LHCN-M2 (cell line): ENCODE measurements at places on chromosomes 11 and 22. TPM values are rescaled to one million over a fixed set of nuclear protein-coding genes. Genes with fewer than 3 reads are reported as not detected.

DNA sequence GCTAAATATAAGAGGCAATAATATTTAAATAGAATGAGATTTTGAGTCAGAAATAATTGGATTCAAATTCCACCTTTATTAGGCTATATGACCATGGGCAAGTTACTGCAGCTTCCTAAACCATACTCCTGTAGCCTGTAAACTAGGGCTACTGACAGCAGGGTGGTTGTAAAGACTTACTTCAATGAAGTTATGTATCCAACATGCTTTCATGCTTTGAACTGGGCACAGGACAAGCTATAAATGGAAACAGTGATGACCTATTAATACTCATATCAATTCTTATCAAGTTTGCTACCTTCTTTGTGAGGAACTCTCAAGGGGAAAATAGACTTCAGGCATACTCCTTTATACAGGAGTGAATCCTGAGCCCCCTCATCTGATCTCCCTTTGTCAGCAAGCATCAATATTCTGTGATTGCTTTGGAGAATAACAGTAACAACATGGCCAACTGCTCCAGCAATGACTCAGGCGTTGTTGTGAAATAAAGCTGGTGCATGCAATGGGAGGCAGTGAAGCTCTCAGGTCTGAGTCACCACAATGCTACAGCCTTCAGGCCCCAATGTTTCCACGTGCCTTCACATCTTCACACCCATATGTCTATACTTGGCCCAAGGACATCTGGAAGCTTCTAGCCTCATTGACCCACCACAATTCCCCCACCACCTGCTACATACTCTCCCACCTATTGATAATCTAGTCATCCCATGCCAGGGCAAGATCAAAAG lies 102.5 kb downstream of the KCNA4 start:
- DNase-seq: peak; percentile 5

GRCh38 chr11:4508886-4509285 lies 26.4 kb downstream of the OR52K1 start:
- no peak for DNase-seq

DNA sequence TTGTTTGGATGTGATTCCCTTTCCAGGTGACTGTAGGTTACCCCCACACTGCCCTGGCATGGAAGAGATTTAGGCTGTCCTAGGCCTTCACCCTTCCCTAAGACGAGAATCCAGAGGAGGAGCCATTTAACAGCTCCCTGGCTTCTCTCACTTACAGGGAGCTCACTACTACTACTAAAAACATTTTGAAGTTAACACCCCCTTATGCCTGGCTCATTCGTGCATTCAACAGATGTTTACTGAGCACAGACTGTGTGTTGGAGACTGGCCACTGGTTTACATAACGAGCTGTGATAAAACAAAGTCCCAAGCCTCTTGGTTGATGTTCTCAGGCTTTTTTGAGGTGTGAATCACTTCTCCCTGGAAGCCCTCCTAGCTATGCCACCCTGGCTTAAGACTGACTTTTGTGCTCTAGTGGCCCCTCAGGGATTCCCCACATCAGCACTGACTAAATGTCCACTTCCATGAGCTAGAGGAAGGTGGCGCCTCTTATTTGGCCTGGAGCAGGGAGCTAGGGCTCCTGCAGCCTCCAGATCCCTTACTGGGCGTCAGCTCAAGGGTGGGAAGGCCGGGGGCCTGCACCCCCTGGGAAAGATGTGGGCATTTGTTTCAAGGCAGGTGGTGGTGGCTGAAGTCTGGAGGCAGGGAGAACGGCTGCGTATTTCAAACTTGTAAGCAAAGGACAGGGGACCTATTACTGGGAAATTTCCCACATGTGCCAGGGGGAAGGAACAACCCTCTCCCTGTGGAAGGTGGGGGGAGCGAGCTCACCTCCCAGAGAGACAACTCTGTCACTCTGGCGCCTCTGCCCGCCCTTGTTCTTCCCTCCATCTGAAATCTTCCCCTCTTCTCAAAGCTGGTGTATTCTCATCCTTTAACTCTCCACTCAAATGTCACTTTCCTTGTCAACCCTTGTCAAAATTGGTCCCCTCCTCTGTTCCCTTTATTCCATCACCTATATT lies 19.4 kb upstream of the MALAT1 start:
- DNase-seq: peak; percentile 92

GRCh38 chr11:66987158-66987620 lies 12.1 kb downstream of the C11orf86 start:
- no peak for DNase-seq

GRCh38 chr11:102810950-102811660 lies 13.1 kb upstream of the MMP1 start:
- DNase-seq: peak; percentile 24

DNA sequence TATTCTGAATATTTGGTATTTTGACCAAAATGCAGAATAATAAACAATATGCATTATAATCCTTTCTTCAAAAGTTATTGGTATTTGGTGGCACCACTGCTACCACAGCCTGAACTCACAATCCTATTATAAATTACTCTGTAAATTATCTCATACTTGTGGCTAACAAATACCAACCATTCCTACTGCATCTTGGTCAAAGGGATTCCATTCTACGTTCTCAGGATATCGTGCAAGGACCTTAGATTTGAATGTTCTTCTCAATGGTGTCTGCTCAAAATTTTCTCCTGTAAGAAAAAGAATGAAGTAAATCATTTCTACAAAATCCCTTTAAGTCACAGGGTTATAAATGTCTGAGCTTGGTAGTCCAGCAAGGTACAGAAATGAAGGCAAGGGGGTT lies 58.7 kb downstream of the DENND5A start:
- DNase-seq: peak; percentile 59

GRCh38 chr22:32618441-32619140 lies 144.0 kb downstream of the FBXO7 start:
- DNase-seq: no peak

- peak; percentile 91 for DNase-seq
Measured at GRCh38 chr11:27216270-27217149, 146.5 kb downstream of the CCDC34 start.

- no peak for DNase-seq
Measured at GRCh38 chr11:79113054-79113690, 327.7 kb downstream of the TENM4 start.

DNA sequence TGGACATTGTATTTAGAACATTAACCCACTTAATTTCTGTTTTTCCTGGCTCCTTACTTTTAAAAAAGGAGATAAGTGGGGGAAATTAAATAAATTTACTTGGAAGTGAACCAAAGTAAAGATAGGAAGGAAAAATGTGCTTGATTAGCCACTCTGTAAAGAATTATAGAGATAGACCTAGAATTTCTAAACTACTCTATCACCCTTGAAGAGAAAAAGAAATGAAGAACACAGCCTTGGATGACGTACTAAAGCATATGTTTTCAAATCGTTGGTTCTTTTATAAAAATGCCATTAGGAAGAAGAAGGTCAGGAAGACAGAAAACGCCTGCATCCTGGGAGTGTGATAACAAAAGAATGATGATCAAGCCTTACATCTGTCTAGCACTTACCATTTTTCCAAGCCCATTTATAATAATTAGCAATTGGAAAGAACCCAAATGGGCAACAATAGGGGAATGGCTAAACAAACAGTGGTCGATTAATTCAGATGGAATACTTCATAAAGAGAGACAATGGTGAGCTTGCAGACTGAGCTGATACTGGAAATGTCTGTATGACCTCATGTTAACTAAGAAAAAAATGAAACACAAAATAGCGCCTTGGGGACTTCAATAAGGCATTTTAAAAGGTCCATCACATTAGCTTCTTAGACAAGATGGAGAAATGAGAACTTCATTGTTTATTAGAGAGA lies 81.0 kb upstream of the LRRC55 start:
- no peak for DNase-seq

DNA sequence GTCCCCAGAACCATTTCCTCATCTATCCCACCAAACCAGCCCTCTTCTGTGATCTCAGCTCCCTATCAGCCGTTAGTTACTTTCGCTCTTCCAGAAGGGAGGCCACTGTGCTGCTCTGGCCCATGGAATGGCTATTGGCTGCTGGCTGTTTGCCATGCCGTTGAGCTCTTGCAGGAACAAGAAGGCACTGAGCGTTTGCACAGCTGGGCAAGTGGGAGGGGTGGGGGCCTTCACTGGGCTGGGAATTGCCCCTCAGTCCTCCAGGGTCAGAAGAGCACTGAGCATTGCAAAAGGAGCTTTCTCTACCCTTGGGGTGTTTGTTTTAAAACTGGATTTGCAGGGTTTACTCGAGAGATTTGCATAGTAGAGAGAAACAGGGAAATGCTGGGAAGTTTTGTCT lies 129.0 kb upstream of the PARVA start:
- DNase-seq: no peak

- DNase-seq: no peak
Measured at GRCh38 chr11:105361651-105362050, 222.1 kb upstream of the CARD18 start.

DNA sequence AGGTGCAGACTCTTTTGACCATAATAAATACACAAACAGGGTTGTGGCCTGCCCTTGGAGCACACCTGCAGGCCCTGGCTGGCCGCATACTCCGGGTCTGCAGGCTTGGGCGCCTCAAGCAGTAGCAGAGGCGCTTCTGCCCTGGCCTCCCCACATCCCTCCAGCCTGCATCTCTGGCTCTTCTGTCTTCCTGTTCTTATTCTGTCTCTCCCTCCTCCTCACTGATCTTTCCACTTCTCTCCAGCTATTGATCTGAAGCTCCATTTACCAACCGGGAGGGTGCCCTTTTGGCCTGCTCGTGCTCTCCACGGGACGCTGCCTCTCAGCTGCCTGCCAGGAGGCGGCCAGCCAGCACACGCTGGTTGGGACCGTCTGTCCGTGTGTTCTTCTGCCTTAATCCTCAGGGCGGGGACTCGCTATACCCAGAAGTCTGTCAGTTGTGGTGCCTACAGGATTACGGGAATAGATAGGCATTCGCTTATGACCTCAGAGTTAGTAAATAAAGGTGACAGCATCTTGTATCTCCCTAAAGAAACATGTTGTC lies 5.2 kb downstream of the UPB1 start:
- DNase-seq: no peak

DNA sequence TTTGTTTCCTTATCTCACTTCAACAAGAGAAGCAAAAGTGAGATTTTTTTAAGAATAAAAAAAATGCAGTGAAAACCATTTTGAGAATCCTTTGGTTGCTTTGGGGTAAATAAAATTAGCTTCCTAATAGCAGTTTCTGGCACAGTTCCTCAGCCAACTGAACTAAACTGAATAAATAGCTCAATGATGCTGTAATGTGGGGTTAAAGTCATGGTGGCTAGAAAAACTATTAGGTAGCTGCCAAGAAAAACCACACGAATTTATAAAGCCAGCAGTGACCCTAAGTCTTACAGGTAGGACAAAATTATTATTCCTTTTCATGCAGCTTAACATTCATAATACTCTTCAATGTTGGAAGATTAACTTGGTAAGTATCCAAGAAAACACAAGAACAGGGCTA lies 142.4 kb downstream of the APIP start:
- peak; percentile 22 for DNase-seq

DNA sequence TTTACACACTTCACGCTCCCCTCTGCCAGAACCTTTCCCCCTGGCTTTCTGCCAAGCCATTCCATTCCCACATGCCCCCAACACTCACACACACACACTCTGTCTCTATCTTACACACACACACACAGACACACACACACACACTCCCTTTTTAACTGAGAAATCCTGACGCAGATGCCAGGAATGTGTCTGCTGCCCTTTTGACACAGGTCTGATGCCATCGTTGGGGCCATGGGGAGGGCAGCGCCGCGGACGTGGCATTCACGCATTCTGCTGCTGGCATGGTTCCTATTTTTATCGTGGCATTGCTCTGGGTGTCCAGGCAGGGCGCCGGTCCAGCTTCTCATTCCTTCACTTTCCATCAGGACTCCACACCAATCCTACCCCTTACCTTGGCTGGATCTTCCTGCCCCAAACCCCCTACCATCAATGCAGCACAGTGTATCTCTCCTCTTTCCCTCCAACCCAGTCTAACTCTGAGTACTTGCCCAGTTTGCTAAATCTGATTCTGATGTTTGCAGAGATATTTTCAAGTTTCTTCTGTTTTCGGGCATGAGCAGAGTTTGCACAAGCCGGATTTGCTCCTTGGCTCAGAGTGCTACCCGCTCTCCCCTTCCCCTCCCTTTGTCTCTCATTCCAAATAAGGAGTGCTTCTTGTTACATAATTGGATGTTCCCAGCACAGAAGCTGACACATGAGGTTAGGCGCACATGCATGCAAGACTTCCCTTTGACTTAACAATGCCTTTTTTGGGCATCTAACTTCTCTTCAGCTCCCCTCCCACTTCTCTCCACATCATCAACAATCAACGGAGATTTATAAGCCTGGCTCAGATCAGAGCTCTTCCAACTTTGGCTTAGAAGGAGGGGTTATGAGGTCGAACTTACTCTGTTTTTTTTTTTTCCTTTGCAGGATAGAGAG lies 18.8 kb downstream of the SNX19 start:
- DNase-seq: peak; percentile 90

DNA sequence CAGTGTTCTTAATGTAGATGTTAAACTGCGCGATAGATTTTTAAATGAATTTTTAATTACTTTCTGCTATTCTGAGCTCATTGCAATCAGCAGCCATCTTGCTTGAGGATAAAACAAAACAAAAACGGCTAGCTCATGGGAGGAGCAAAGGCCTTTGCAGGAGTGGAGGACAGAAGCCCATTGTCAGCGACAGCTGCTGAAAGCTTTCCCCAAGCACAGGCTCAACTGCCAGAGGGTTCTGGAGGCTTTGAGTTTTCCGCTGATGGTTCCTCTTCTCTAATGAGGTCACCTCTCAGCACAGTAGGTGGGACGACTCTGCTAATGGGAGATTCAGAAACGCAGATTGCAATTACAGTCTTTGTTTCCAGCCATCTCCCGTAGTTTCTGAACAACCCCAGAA lies 167.1 kb upstream of the TTC12 start:
- peak; percentile 51 for DNase-seq

DNA sequence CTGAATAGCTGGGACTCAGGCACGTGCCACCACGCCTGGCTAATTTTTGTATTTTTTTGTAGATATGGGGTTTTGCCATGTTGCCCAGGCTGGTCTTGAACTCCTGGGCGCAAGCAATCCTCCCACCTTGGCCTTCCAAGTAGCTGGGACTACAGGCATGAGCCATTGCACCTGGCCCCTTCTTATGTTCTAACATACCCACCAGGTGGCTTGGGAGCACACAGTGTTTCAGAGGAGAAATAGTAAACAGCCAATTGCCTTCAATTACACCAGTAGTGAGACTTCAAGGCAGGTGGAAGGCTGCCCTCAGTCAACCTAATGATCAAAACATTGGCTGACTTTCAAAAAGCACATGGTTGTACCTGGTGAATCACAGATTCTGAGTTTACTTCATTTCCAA lies 167.2 kb downstream of the SWAP70 start:
- DNase-seq: no peak

- DNase-seq: peak; percentile 15
Measured at GRCh38 chr11:131099013-131099412, 182.7 kb upstream of the SNX19 start.

GRCh38 chr11:57406337-57406904 lies 16.0 kb upstream of the PRG2 start:
- peak; percentile 41 for DNase-seq

- DNase-seq: no peak
Measured at GRCh38 chr11:85316967-85317366, 310.2 kb downstream of the DLG2 start.

Gene SMC1B
- total RNA-seq: not detected in 2 replicates

Gene RBMXL2
- total RNA-seq: not detected in 2 replicates

Gene JHY
- 0.38 and 0.52 TPM in 2 replicates for total RNA-seq

Gene SEC14L6
- not detected in 2 replicates for total RNA-seq

Gene SPTBN2
- total RNA-seq: 0.06 and 0.57 TPM in 2 replicates

Gene TOP3B
- 25.2 and 27.4 TPM in 2 replicates for total RNA-seq

Gene TUB
- total RNA-seq: 4.1 and 5.3 TPM in 2 replicates

Gene PCF11
- total RNA-seq: 37.2 and 42.6 TPM in 2 replicates

Gene BCO2
- 0.19 and 0.23 TPM in 2 replicates for total RNA-seq
